ENCODE measurements at places on chromosomes 12 and 14. TPM values are rescaled to one million over a fixed set of nuclear protein-coding genes. Genes with fewer than 3 reads are reported as not detected.

TMPRSS12 gene
- polyA plus RNA-seq = not detected

KCNC2 gene
- not detected for polyA plus RNA-seq

OR4K5 gene
- polyA plus RNA-seq = not detected

TAS2R31 gene
- polyA plus RNA-seq = 0.29 TPM

B3GNT4 gene
- polyA plus RNA-seq = 2.2 TPM

LRRC9 gene
- polyA plus RNA-seq = 0.80 TPM

RILPL2 gene
- polyA plus RNA-seq = 4.6 TPM

ACTR6 gene
- polyA plus RNA-seq = 28.0 TPM

ACOT4 gene
- polyA plus RNA-seq = 0.61 TPM

EML5 gene
- polyA plus RNA-seq = 0.33 TPM

AGAP2 gene
- 0.10 TPM for polyA plus RNA-seq

TAS2R50 gene
- not detected for polyA plus RNA-seq

CISTR gene
- polyA plus RNA-seq = 0.34 TPM

MYF5 gene
- polyA plus RNA-seq = not detected

TSHR gene
- 3.7 TPM for polyA plus RNA-seq

MSRB3 gene
- 72.4 TPM for polyA plus RNA-seq

GYS2 gene
- not detected for polyA plus RNA-seq

ACSS3 gene
- 18.5 TPM for polyA plus RNA-seq

BATF gene
- not detected for polyA plus RNA-seq

SLC5A8 gene
- polyA plus RNA-seq = not detected

TOMM20L gene
- not detected for polyA plus RNA-seq

AMN gene
- 1.3 TPM for polyA plus RNA-seq

DEGS2 gene
- polyA plus RNA-seq = 1.3 TPM

CAPS2 gene
- polyA plus RNA-seq = 4.3 TPM

BDKRB2 gene
- not detected for polyA plus RNA-seq

Data from cardiac muscle cell (in vitro differentiated cells and primary cell).